ENCODE measurements at places on chromosomes 2 and 18.

GRCh38 chr2:177529166-177529565 is 136.6 kb downstream of the AGPS start:
- no peak for DNase-seq

GRCh38 chr2:128623776-128624761 is 305.4 kb upstream of the HS6ST1 start:
- DNase-seq: no peak

- DNase-seq: no peak
Measured at GRCh38 chr2:35963357-35963756, 392.2 kb upstream of the CRIM1 start.

DNA sequence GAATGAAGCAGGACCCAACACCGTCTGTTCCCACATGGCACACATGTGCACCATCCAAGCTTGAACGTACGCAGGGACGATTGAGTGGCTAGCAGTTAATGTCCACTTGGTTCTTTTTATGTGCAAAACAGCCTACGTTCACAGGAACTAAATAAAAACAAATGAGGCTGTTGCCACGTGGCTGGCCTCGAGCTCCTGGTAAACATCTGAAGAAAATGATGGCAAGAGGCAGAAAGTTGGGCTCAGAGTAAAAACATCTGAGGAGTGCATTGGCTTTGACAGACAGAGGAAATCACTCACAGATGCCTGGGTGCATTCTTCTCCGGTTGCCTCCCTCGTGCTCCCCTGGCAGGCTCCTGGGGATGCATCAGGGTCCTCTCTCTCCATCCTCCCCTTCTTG is 177.9 kb downstream of the NRP2 start:
- DNase-seq: no peak

- no peak for DNase-seq
Measured at GRCh38 chr2:222883420-222883819, 22.6 kb downstream of the ACSL3 start.

- DNase-seq: no peak
Measured at GRCh38 chr18:23943903-23944624, 70.5 kb upstream of the TTC39C start.

DNA sequence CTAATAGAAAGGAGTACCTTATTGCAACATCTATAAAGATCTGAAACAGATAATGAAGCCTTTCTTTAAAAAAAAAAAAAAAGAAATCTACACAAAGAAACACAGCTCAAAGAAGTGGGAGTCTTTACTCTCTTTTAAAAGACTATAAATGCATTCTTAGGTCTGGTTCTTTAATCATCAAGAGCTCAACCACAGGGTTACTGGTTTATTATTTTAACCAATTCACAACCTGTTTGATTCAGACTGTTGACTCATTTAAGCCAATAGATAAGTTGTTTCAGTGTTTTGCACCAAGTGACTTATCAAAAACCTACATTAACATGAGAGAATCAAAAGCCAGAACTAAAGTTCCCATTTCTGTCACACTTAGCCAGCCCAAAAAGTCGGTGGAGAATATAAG is 93.1 kb downstream of the TCF4 start:
- no peak for DNase-seq

- DNase-seq: no peak
Measured at GRCh38 chr2:101367508-101367907, 19.8 kb downstream of the CREG2 start.

DNA sequence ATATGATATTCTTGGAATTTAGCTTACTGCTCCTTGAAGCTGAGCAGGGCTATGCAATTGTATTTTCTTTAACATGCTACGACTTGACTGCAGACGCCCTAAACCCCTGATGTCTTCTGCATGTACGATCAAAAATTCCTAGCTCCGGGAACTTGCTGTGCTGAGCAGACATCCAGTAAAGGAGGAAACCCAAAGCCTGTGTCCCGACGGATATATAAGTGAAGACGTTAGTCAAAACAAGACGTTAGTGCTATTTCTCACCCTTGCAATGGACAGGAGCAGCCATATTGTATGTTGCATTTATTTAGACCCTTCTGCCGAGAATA is 51.5 kb downstream of the SETBP1 start:
- no peak for DNase-seq

DNA sequence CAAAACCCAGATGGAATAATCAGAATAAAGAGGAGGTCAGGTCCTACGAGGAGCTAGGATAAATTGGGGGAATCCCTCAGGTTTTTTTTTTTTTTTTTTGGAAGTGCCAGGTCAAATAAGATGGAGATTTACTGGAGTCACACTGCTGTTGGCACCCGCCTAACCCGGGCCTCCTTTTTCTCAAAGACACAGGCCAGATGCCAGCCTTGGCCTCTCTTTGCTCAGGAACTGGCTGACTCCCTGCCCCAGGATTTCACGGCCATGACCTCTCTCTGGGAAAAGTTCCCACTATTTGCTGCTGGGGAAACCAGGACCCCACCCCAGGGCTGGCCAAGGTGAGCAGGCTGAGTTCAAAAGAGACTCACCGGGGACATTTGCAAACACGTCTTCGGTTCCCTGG is 2.5 kb downstream of the CD8A start:
- DNase-seq: no peak

DNA sequence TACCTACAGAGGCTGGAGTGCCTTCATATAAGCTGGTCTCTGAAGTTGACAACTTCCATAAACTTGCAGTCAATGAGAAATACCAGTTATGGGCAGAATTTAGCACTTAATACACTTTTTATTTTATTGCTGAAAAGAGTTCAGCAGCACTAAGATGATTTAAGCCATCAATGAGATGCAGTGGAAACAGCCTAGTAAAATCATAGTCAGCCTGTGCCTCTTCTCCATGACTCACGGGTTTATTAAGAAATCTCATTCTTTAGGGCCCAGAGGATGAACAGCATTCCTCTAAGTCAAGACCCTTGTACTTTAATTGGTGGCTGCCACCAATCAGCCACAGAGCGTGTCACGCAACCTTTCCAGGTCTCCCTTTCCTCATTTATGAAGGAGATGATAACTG is 1357.9 kb upstream of the CELF4 start:
- DNase-seq: no peak

DNA sequence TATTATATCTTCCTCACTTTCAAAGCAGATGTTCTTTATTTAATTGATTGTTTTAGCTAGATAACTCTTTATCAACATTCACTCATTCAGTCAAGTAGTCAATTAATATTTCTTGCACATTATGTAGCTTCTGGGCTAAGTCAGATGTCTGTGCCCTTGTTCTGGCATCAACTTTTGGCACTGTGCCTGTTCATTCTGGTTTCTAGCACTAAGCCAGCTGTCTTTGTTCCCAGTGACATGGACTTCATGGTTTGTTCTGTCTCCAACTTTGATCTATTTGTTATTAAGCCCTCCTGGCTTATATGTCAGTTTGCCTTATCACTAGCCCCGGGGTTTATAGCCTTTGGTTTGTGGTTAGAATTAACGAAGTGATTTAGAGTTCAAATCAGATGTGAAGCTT is 247.9 kb upstream of the SYT4 start:
- no peak for DNase-seq

GRCh38 chr2:34570266-34570872 is 971.3 kb upstream of the FAM98A start:
- no peak for DNase-seq

- no peak for DNase-seq
Measured at GRCh38 chr18:1425679-1426078, 521.0 kb downstream of the ADCYAP1 start.

DNA sequence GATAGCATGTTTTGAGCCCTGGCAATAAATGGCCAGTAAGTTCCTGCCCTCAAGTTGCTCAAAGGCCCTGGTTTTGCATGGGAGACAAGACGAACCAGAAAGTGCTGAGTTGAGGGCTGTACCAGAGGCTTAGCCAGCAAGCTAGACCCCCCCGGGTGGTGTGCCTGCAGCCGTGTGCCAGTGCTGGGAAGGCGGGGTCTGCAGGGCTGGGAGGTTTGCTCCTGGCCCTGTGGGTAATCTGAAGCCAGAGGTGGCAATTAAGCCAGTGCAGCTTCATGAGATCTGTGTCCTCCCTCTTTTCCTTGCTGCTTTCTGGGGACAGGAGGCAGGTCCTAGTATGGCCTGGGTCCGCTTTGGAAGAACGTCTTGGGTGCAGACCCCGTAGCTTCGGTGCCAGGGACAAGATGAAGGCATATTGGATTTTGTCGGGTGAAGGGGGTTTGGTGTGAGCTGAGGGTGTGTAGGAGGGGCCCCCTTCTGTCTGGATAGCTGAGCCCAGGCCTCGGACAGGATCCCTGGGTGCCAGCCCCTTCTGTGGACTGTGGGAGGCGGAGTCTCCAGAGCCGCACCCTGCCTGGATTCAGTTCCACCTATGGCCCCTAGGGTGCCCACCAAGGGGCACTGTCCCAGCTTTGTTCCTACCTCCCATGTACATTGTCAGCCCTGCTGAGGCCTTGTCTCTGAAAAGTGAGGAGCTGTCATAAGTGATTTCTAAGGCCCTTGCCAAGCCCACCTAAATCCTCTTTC is 15.6 kb downstream of the ATOH8 start:
- no peak for DNase-seq

DNA sequence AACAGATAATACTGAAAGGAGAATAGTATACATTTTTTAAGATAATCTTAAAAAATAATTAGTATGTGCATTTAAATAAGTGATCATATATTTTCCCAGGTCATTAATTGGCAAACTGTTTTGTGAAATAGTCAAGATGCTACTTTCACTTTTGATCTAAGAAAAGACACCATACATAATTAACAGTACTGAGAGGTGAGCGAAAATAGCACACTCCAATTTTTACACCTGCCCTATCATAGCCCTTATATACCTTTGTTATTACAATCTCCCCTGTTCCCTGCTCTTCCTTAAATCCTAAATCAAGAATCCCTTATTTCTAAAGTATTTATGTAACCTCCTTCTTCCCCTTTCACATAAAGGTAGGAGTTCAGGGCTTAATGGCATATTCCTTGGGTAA is 500.1 kb upstream of the LRATD1 start:
- no peak for DNase-seq

DNA sequence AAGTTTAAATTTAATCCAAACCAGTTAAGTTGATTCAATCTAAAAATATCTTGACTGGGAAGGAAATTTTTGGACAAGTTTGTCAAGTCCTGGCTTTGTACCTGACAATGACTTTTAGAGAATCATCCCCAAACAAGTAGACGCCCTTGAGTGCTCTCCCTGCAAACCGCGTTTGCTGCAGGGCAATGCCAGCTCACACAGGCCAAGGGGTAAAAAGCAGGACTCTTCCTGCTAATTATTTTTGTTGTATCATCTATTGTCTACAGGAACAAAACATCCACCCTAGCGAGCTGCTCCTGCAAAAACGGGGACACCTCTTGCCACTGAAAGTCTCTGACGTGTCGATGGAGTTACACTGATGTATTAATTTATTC is 10.9 kb downstream of the ID2 start:
- no peak for DNase-seq
